ENCODE measurements at places on chromosomes 1 and 21.

DNA sequence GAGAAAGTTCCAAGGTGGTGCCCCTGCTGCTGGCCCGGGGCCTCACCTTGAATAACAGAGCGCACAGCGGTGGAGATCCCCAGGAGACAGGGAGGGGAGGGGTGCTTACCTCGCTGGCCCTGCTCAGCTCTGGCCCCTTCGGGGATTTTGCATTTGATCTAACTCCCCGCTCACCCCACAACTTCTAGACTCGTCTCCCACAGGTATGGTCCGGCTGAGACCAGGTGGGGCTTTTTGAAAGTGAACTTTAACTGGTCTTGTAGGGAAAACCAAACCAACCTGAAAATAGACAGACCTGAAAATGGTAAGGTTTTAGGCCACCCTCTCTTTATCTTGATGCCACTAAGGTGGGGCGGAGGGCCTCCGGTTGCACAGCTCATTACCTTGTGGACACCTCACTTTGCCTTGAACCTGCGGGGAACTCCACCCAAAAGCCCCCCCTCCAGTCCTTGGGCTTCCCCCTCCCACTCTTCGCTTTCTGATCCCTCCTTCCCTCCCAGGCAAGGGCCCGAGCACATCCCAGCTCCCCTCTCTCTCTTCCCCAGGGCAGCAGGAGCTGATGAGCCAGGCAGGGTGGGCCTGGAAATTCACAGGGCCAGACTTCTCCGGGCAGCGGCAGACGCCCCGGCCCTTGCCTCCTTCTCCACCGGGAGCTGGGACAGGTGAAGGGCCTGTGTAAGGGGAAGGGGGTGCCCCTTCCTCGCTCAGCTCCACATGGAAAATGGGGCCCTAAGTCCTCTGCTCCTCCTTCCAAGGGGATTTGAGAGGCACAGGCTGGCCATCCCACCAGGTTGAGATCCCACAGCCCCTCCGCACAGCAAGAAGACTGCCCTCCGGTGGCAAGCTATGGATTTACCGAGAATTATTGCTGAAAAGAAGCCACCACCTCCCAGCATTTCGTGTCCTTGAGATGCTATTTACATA lies 16.1 kb downstream of the TNFRSF8 start:
- no peak for DNase-seq

DNA sequence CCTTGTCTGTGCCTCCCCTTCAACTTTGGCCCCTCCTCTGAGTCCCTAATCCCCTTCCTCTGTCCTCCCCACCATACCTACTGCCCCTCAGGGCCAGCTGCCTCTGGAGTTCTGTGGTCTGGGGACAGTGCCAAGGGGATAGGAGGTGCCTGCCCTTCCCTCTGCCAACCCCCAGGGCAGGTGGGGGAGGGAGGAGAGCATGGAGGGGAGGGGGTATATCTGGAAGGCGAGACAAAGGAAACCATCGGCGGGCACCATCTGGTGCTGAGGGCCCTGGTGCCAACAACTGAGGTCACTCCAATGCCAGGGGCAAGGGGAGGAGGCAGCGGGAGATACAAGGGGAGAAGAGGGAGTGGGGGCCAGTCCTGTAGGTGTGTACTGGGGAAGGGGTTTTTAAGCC lies 9.6 kb downstream of the RAB25 start:
- no peak for DNase-seq

DNA sequence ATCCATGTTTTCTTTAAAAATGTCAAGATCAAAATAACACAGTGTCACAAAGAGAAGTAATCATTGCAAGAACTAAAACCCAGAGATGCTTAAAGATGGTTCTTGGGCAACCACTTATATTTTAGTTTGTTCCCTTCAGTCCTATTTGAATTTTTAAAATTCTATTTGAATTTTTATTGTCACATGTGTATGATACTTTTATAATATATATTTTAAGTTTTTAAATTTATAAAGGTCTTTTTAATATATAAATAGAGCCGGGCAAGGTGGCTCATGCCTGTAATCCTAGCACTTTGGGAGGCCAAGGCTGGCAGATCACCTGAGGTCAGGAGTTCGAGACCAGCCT lies 22.3 kb upstream of the DISC1 start:
- no peak for DNase-seq

DNA sequence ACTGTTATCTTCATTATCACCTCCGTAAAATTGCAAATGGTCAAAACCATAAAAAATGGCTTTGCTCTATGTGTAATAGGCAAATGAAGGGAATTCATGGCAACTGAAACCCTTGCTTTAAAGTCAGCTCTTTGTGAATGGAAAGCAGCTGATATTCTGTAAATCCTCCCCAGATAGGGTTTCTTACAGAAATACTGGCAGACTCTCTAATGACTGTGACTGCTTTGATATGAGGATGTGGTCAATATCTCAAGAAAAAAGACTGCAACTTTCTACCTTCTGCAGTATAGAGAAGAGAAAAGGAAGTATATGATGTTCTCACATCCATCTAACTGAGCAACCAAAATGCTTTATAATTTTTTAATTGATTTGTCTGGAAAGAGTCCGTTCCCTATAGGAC lies 193.1 kb downstream of the ST6GALNAC3 start:
- DNase-seq, result no peak

DNA sequence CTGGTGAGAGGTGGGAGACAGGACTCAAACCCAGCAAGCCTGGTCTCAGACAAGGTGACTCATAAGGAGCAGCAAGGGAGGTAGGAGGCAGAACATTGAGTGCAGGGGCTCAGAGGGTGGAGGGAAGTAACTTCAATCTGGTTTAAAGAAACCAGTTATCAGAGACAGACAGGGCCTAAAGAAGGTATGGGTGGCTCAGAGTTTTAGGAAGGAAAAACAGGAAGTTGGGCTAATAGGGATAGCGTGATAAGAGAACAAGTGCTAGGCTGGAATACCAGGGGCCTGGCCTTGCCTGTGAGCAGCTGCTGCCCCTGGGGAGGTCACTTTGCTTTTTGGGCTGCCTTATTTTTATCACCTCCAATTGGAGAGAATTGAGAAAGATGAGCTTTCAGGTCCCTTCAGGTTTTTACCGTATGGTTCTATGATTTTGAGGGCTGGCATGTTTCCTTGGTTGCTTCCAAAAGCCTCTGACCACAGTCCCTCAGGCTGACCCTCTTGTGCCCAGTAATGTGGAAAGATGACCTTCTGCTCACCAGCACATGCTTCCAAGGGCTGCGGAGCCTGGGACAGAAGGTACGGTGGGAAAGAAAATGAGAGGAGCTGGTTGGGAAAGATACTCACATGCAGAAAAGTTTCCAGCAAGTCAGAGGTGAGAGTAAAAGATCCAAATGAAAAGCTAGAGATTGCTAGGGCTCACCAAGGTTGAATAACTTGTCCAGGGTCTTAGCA lies 77.0 kb downstream of the DDR2 start:
- no peak for DNase-seq

DNA sequence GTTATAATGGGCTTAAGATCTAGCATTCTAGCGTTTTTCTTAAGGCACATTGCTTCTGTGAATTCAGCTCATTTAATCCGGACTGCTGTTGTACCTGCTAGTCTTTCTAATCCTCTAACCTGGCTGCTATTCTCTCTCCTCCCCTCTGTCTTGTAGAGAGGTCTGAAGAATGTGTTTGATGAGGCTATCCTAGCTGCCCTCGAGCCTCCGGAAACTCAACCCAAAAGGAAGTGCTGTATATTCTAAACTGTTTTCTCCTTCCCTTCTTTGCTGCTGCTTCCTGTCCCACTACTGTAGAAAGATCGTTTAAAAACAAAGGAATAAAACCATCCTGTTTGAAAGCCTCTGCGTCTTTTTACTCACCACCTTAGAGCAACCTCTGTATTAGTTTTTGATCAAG lies 37.3 kb downstream of the CDC42 start:
- DNase-seq, result no peak
